Stimulated activated CD8-positive, alpha-beta memory T cell treated with anti-CD3 and anti-CD28 coated beads, Interleukin-7, amount 100 ng/mL, for 1 hour (primary cell): ENCODE measurements at places on chromosomes 7 and 10.

GRCh38 chr10:55820478-55820877 lies 540.6 kb downstream of the ZWINT start:
- DNase-seq, result no peak

DNA sequence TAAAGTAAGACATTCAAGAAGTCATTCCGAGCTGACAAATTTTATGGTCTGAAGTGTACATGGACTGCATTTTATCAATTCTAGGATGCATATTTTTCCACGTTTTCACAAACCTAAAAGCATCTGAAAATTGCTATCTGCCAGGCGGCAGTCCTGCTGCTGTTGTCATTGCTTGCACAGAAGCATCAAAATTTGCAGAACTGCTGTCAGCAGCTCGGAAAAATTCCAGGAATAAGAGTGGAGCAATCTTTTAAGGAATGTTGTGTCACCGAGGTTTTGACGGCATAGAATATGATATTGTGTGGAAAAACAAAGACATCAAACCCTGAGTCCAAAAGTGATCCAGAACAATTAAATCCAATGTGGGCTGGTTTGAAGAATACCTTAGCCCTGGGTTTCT lies 61.4 kb downstream of the CHCHD3 start:
- DNase-seq, result no peak

GRCh38 chr7:11716185-11716584 lies 115.8 kb downstream of the THSD7A start:
- no peak for DNase-seq

GRCh38 chr7:107977048-107977447 lies 25.9 kb downstream of the LAMB1 start:
- DNase-seq, result no peak

GRCh38 chr7:33278095-33278494 lies 148.7 kb downstream of the BBS9 start:
- no peak for DNase-seq

GRCh38 chr10:33270971-33271370 lies 63.5 kb downstream of the NRP1 start:
- no peak for DNase-seq

- no peak for DNase-seq
Observed at GRCh38 chr10:120793088-120793487, 58.1 kb upstream of the WDR11 start.

GRCh38 chr7:157139111-157139809 lies 534 bp downstream of the UBE3C start:
- peak; percentile 24 for DNase-seq

DNA sequence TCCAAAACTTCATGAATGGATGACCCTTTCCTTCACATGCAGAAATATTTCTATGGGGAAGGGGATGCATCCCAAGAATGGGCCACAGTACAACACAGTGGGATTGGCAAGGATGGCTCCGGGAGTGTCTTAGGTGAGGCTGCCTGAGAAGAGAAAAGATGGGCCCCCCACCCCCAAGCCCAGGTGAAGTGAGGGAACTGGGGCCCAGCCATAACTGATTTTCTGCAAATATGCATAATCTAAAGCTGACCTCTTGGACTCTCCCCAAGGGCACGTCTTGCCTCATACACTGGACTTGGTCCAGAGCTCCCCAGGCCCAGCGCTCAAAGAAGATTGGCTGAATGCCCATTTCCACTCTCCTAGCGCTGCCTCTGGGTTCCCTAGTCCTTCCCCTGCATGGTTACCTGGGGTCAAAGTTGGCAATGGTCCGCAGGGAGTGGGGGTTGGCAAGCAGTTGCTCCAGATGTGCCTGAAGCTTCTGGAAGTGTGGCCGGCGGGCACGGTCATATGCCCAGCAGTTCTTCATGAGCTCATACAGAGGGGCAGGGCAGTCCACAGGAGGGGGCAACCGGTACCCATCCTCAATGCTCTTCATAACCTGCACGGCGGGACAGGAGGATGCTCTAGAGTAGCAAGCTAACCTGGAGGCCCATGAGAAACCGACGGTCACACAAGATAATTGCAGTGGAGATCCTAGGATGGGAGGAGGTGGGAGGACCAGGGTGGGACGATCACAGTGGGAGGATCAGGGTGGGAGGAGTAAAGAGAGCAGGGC lies 12.3 kb downstream of the ZYX start:
- DNase-seq, result no peak

DNA sequence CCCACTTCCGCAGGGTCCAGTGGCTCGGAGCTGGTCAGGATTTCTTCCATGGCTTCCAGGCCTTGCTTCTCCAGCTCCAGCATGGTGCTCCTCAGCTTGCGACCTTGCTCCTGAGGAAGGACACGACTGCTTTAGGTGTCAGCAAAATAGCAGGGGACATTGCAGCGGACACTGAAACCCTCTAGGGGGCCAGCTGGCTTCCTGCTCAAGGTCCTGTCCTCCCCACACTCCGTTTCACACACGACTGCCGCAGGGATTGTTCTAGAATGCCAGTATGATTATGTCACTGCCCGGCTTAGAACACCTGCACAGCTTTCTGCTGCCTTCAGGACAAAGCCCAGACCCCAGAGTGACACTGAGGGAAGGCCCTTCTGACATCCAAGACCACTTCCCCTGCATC lies 65.6 kb downstream of the SCRN1 start:
- DNase-seq, result no peak

GRCh38 chr7:70738151-70738885 lies 393.6 kb upstream of the GALNT17 start:
- DNase-seq, result no peak

DNA sequence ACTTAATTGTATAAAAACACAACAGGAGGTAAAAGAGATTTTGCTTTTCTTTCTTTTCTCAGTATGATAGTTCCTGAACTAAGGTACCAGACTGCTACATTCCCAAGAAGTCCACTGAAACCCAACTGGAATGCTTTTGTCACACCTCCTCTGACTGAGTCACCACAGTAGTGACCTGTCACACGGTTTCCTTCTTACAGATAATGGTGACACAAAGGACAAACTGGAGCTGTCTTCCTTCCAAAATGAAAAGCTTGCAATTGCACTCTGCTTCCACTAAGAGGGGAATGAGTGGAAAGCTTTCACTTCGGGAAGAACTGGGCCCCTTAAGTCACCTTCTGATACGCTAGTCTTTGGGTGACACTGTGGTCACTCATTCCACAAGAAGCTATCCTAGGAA lies 122.2 kb downstream of the KMT2E start:
- DNase-seq, result no peak

DNA sequence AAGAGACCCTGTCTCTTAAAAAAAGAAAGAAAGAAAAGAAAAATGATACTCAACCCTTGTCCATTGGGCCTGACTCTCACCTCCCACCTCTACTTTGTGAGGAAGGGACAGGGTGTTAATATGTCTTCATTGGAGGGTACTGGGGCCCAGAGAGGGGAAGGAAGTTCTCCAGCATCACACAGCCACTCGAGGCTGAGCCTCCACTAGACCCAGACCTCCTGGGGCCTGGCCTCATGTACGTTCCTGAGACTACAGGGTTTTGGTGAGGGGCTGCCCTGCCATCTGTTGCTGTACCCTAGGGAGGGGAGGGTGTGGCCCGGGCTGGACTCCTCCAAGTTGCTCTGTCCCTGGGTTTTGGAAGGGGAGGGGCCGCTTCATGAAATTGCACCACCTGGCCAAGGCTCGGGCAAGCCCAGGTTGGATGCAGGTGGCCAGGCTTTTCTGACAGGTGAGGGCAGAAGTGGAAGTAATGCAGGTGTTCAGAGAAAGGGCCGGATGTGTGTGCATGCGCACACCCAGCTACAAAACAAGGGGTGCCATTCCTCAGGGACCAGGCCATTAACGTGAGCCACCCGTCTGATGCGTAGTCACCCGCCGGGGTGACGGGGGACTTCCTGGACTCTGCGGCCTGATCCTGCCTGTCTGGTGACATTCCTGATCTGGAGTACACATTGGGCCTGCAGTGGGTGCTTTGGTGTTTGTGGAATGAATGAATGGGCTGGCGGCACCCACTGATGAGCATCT lies 21.7 kb downstream of the GTF2IRD1 start:
- DNase-seq, result no peak
